T-cell (primary cell): ENCODE measurements at places on chromosomes 16 and 17.

DNA sequence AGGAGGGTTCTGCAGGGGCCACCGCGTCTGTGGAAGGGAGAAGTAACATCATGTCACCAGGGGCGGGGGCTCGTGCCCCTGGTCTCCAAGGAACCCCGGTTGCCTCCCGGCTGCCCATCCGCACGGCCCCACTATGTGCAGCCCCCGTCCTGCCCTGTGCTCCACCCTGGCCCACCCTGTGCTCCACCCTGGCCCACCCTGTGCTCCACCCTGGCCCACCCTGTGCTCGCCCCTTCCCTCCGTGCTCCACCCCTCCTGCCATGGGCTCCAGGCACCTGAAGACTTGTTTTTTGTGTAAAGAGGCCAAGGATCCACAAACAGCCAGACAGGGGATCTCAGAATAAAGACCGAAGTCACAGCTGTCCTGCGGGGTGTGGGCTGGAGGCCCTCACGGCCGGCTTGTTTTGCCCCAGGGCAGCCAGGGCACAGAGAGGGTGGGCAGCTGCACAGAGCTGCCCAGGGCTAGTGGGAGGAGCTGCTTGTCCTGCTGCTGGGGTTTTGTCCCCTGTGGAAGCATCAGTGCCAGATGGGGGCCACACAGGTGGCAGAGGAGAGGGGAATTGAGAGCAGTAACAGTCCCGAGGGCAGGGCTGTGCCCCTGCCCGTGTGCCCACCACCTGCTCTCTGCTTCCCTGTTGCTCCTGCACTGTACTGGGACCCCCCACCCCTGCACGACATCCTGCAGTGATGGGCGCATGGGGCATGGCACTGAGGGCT lies 147.0 kb upstream of the CIBAR2 start:
- no peak for DNase-seq

- DNase-seq = no peak
Measured at GRCh38 chr16:21645261-21645721, 7.1 kb downstream of the IGSF6 start.

DNA sequence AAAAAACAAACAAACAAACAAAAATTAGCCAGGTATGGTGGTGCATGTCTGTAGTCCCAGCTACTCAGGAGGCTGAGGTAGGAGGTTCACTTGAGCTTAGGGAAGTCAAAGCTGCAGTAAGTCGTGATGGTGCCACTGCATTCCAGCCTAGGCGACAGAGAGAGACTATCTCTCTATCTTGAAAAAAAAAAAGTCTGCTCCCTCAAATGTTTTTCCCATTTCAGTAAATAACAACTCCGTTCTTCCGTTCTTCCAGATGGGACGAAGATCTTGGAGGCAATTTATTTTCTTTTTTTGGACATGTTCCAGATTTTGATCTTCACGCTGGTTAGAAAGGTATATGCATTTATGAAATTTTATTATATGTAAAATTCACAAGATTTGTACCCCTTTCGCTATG lies 19.0 kb downstream of the ERAL1 start:
- DNase-seq = no peak

DNA sequence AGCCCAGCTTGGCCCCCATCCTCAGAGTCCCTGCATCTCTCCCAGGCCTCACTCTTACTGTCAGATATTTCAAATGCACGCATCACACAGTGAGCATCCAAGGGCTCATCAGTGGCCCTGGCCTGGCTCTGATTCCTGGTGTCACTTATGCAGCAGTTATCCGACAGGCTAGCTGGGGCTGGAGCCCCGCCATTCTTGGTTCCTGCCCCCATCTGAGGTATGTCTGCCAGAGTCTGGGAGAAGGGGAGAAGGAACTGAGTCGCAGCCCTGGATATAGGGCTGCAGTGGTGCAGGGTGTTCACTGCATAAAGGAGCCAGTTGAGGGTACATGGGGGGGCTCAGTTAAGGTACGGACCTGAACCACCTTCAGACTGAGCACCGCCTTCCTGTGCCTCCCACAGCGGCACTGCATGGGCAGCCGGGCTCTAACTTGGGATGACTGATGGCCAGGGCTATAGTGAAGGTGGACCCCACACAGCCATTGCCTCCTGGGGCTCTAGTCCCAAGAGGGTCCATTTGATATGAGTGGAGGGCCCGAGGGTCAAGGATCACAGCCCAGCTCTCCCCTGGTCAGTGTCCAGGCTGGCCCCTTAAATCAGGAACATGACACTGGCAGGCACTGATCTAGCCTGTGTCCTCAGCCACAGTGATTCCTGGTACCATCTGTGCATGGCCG lies 1.8 kb upstream of the RASD1 start:
- DNase-seq = no peak

GRCh38 chr16:86319585-86320236 lies 190.6 kb upstream of the FOXF1 start:
- no peak for DNase-seq

- no peak for DNase-seq
Measured at GRCh38 chr16:15041271-15042004, 14.4 kb downstream of the NTAN1 start.
